ENCODE measurements at places on chromosomes 13 and 19.

DNA sequence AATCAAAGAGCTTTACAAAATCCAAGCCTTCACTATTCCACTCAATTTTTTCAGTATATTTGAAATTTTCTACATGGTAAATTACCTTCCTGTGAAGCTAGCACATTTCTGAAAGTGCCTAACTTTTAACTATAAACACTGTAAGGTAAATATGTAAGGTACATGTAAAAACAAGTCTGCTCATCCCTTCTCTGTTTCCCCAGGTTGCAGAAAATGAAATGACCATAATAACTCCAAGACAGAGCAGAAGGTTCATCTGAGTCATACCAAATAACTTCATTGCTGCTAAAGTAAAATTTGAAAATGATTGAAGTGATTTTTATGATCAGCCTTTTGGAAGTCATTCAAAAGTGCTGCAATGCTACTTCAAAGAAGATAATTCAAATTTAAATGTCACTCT, 28.6 kb downstream of the FGF14 start:
- DNase-seq, result no peak

DNA sequence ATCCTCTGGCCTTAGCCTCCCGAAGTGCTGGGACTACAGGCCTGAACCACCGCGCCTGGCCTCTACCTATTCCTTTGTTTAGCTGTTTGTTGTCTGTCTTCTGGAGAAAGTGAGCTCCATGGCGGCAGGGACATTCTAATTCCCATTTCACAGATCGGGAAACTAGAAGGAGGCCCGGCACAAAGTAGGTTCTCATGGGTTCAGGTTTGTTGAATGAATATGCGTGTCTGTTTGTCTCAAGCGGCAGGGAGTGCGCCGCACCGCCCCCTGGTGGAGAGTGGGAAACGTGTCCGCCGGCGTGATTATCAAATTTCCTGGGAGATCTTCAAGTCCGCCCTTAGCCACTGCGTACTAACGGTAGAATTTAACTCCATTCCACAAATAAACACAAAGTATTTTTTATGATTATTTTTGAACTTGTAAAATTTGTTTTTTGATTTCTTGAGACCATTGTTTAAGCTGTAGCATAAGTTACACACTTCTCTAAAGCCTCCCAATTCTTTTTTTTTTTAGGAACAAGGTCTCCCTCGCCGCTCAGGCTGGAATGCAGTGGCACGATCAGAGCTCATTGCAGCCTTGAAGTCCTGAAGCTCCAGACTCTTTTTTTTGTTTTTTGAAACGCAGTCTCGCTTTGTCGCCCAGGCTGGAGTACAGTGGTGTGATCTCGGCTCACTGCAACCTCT, 8.9 kb upstream of the CCDC9 start:
- DNase-seq, result peak; percentile 82

DNA sequence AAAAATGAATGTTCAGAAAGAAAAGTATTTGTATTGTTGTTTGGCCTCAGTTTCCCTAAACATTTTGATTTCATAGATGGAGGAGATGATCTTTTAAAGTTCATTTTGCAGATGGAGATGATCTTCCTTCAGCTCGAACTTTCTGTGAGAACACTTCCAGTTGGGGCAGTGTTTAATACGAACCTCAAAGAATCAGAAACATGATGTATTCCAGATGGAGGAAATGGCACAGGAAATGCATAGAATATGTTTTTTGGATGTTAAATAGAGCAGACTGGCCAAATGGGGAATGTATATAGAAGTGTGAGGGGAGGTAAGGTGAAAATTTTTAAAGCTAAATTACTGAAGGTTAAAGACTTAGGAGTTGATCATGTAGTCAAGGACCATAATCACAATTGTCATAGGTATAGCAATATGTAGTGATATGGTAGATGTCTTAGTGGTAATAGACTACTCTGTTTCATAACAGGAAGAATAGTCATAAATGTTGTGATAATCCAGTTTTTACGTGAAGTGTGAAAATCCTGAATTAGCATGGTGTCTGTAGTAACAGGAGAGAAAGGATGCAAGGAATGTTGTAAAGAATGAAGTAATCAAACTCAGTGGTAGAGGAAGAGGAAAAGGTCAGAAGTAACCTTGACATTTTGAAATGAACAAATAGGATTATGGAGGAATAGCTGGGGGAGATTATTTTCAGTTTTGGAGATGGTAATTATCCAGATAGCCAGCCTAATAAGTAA, 5.1 kb downstream of the RAP2A start:
- no peak for DNase-seq

- DNase-seq, result no peak
These were observed 110.4 kb upstream of the MBNL2 start for GRCh38 chr13:97111756-97112155.

DNA sequence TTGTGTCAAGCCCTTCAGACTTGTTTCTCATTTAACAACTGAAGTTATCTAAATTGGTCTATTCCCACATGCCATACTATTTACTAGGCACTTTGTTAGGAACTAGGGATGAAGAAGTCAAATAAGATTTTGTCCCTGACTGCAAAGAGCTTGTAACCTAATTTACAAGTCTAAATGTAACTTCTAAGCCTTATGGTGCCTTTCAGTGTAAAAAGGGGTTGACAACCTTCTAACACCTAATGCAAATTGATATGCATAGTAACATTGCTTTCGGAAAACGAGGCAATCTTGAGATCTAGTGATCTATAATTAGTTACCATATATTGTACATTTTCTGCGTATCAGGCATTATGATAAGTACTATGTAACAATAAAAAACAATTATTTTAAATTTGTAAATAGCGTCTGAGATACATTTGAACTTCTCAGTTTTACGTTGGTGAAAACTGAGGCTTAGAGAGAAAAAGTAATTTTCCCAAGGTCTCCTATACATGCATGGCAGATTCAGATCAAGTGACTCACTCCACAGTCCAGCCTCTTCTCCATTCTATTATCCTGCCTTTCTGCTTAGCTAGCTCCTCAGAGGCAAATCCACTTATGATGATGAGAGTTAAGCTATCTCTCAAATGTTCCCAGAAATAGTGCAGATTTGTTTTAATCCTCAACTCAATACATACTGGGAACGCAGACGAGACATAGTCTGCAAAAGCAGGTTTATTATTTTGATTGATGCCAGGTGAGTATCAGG, 764.9 kb upstream of the SLITRK5 start:
- no peak for DNase-seq

GRCh38 chr19:18895824-18896341, at the start of gene CERS1:
Gene CERS1 (minus strand): TSS chr19:18896158. CDS start chr19:18896072, 86 bp downstream.
- no peak for DNase-seq

- peak; percentile 71 for DNase-seq
These were observed 1.8 kb downstream of the APOC4 start for GRCh38 chr19:44943801-44944249.

GRCh38 chr19:3151563-3152418, 16.0 kb downstream of the GNA15 start:
- no peak for DNase-seq

DNA sequence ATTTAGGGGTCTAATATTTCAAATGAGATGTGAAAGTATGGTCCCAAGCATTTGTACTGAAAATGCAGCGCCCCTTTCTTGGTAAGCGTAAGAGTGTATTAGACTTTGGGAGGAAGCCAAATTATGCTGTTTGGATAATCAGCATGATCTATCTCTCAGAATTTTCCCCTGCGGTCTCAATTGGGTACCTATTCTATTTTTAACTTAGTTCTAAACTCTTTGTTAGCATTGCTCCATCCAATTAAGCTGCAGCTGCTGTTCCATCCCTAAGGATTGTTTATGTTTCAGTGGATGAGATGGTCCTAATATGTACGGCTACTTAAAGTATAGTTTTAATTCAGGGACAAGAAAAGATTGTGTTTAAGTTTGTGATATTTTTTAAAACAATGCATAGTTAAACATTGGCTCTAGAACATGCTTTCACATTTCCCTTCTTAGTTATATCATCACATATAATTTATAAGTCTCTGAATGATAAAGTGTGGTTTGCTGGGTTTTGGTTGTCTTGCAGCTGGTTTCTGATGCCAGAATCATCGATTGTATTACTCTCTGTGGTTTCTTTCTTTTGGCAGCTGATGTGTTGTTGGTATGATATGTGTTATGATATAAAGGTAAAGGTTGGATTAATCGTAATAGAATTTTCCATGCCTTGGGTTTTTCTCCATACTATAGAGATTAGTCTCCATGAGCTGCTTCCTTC, 15.0 kb downstream of the POLR1D start:
- no peak for DNase-seq

Measured in NAMALWA (cell line).